ENCODE measurements at places on chromosomes 5 and 9. TPM values are rescaled to one million over a fixed set of nuclear protein-coding genes. Genes with fewer than 3 reads are reported as not detected.

The GLRA1 gene
- not detected for total RNA-seq

The BHMT gene
- 0.11 TPM for total RNA-seq

The FKBP15 gene
- total RNA-seq = 18.1 TPM

The CCL27 gene
- total RNA-seq = not detected

The HTR1A gene
- not detected for total RNA-seq

The FOXD4 gene
- not detected for total RNA-seq
